ENCODE measurements at places on chromosomes 4 and X.

- DNase-seq = no peak
Measured at GRCh38 chr4:66034262-66034661, 364.0 kb upstream of the EPHA5 start.

DNA sequence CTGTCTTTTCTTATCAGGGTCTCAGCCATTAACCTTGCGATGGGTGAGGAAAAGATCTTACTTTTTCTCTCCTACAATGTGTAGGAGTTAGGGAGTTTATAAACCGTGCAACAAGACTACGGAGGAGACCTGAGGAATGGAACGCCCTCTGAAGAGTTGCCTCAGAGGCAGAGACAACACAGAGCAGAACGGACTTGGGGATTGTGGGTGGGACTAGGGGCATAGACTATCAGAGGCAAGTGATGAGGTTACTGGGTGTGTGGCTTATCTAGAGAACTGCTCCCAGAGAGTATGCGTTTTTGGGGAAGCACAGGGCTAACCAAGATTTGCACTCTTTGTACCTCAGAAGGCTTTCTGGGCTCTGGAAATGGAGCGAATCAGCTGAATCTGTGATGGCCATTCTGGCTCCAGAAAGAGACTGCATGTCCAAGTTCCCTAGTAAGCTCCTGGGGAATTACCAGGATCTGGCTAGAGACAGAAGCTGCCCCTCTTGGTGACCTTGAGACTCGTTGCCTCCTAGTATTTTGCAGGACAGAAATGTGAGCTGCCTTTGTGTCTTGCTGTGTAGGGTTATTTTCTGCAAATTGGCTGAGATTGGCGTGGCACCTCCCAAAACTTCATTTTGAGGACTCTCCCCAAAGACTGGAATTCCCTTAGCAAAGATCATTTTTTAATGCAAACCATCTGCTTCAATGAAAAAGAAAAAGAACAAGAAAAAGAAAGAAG, 118.9 kb downstream of the ARSF start:
- no peak for DNase-seq

- DNase-seq = no peak
Measured at GRCh38 chr4:17385403-17385802, 126.5 kb downstream of the QDPR start.

DNA sequence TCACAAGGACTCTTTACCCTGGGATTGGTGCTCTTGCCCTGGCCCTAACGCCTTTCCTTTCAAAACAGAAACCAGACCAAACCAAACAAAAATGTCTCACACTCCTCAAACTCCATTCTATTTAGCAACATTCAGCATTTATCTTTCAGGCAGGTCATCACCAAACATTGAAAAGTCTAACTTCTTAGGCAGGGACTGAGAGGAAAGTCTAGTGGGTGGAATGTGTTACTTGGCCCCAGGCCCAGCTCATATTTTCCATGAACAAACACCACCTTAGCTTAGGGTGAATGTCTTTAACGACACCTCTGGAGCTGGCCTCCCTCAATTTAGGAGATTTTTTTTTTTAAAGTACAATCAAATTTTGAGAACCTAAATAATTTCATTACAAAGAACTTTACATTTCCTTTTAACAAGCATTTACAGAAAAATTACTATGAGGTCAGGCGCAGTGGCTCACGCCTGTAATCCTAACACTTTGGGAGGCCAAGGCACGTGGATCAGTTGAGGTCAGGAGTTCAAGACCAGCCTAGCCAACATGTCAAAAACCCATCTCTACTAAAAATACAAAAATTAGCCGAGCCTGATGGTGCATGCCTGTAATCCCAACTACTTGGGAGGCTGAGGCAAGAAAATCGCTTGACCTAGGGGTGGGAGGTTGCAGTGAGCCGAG, 10.2 kb upstream of the N4BP2 start:
- DNase-seq = peak; percentile 27

DNA sequence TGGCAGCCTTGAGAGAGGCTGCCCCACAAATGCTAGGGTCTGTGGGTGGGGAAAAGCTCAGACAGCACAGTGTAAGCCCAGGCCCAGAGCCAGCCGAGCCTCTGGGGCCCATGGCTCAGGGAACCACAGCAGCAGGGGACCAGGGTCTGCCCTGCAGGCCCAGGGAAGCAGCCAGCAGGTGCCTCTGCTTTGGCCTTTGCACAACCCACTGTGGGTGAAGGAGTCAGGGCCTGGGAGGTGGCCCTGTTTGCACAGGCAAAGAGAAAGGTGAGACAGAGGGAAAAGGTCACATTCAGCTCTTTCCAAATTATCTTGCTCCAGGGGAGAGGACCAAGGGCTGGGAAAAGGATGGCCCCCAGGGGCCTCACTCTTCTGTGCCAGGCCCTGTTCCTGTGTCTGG, 8.7 kb downstream of the PNMA6F start:
- DNase-seq = no peak

DNA sequence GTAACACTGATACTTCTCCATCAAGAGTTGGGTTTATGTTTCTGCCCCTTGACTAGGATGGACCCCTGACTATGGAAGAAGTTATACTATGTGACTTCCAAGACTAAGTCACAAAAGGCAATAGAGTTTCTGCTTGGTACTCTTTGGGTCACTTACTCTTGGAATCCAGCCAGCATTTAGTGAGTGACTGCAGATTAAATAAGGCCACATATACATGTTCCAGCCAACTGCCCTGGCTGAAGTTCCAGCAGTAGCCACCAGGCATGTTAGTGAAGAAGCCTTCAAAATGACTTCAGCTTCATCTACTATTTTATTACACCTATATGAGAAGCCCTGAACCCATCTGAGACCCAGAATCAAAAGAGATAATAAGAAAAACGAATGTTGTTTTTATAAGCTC, 524.0 kb downstream of the DMD start:
- DNase-seq = no peak

DNA sequence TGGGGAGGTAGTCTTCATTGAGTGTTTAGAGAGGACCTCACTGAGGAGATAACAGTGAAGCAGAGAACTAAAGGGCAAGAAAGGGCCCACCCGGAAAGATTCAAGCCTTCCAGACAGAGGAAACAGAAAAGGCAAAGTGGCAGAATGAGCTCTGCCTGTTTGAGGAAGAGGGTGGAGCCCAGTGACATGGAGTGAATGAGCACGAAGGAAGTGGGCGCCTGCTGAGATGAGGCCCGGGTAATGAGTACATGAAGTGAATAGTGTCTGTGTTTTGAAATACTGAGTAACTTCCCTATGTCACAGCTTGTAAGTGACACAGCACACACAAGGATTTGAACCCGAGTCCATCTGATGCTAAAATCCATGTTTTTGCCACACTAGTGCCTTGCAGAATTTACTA, 32.5 kb upstream of the TLR2 start:
- no peak for DNase-seq

DNA sequence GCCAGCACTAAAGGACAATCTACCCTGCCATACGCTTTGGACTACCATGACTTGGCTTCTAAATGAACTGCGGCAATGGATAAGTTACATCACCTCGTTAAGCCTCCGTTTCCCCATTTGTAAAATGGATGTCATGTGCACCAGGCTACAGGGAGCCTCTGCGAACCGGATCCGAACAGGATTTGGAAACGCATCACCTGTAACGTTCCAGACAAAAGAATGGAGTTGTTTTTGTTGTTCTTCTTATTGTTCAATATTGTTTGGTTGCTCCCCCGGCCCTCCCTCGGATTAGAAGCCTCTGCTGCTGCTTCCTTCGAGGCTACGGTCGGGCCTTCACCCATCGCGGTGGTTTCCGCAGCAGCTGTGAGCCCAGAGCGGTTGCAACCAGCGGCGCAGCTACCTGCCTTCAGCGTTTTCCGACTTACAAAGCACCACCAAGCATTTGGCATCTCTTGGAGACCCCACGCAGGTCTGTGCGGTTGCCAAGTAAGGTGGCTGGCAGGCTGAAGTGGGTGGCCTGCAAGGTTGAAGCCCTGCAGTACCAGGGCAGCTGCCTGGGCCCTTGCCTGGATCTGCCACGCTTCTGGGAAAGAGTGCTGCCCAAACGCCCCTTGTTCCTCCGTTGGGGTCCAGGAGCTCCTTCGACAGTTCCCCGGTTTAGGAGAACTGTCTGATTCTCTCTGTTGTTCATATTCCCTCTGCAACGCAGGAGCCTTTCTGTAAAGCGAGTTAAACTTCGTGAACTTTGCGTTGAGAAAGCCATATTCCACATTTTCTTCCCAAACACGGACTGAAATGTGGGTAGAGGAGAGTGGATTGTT, 7.1 kb downstream of the NKX3-2 start:
- no peak for DNase-seq

GRCh38 chr4:156557920-156558319, 413.7 kb downstream of the PDGFC start:
- no peak for DNase-seq

- no peak for DNase-seq
Measured at GRCh38 chr4:96312046-96312685, 472.3 kb downstream of the PDHA2 start.

DNA sequence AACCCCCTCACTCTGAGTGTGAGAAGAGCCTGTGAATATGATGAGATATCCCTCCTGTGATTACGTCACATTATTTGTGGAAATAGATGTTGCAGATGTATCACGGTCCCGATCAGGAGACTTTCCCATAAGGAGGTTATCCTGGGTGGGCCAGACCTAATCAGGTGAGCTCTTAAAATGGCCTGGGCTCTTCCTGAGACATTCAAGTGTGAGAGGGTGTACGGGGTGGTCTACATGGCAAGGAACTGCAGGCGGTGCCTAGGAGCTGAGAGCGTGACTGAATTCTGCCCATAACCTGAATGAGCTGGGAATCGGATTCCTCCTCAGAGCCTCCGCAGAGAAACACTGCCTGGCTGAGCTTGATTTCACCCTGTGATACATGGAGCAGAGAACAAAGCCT, 12.9 kb upstream of the CENPVL1 start:
- DNase-seq = no peak

DNA sequence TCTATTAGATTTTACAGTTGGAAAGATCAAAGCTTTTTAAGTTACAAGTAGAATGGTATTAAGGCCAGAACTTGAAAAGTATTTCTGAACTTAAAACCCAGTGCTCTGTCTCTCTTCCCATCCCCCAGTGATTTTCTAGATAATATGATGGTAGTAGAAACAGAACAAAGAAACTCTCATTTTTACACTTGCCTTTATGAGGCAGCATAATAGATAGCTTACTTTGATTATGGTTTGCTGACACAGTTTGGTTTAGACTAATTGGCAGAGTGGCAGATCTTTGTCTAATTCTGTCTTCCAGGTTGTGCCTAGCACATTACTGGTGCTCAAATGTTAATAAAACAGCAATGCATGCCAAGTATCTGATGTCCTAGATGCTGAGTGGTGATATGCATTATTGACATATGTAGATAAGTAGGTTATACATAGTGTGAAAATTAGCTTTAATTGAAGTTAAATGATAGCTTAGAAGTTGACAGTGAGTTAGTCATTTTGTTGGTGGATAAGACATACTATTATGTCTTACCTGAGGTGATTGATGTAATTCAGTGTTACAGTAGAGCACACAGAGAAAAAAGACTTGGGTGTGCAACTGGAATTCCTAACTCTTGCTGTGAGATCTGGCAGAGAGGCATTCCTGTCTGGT, 4.3 kb upstream of the RAPGEF2 start:
- no peak for DNase-seq

GRCh38 chr4:69484011-69484410, 11.7 kb downstream of the UGT2B4 start:
- no peak for DNase-seq

- DNase-seq = peak; percentile 32
Measured at GRCh38 chrX:111270339-111270738, at the start of gene CAPN6. Gene CAPN6 (minus strand): TSS chrX:111270483. CDS start chrX:111263936, 6,547 bp downstream.

DNA sequence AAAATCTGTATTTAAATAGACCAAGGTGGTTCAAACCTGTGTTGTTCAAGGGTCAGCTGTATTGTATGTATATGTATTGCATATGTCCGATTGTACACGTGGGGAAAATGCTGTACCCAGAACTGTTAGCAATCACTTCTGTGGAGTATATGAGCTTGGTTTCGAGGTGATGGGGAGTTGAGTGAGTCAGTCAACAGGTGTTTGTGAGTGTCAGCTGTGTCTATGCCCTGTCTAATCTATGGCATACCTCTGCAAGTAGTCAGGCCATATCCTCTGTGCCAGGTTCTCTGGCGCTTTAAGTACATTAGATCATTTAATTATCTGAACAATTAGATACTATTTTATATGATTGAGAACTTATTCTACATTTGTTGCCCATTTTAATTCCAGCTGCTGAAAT, 7.4 kb downstream of the ZRSR2 start:
- DNase-seq = no peak

DNA sequence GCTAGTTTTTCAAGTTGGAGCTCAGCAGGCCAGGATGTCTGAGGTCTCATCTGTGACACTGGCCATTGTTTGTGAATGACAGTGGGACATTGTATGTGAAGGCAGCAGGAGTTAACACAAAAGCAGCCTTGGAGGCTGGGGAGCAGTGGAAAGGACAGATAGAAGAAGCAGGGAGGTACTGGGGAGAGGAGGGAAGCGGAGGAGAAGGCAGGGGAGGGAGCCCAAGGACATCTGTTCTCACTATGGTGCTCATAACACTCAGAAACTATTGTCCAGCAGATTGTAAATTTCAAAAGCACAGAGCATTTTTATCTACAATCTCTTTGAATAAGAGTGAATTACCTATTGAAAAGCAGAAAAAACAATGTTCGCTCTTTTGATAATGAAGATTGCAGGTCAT, 253.6 kb upstream of the DIPK2B start:
- peak; percentile 63 for DNase-seq

- DNase-seq = no peak
Measured at GRCh38 chr4:78244705-78245485, 187.8 kb downstream of the FRAS1 start.

DNA sequence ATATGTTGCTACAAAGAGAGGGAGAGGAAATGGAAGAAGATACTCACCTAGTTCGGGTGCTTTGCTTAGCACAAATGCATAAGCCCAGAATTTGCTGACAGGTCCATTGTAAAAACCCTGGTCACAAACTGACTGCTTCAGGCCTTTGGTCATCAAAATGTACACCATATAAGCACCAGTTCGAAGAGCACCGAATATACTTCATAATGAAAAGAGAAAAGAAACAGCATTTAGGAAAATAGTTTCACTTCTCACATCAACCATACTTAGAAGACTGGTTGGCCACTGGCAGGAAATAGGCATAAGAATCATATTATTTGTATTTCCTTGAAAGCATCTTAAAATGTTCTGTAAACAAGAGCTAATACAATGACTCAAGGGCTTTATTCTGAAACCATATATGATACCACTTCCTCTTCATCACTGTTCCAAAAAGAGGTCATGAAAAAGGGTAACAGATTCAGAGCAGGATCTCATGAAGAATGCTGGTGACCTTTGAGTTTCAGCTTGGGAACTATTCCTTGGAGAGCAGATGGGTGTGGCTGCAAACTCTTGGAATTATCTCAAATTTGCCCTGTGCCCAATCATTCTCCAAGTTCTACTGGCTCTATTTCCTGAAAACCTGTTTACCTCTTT, 138.7 kb downstream of the ELOVL6 start:
- no peak for DNase-seq

- DNase-seq = peak; percentile 24
Measured at GRCh38 chrX:3712051-3712869, 1.2 kb downstream of the PRKX start.

DNA sequence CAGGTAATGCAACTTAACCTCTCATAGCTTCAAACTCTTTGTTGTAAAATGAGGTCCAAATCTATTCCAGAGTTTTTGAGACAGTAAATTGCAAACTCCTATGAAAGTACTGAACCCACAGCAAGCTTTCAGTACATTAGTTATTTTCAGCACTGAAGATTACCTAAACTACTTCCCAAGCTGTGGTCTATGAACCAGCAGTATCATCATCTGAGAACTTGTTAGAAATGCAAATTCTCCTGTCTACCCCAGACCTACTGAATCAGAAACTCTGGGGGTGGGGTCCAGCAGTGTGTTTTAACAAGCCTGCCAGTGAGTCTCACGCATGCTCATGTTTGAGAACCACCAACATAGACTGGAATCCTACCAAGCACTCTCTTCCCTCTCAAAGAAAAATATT, 5.7 kb upstream of the CASP6 start:
- no peak for DNase-seq

Data from HAP-1 (cell line).